ENCODE measurements at places on chromosomes 1 and 21.

DNA sequence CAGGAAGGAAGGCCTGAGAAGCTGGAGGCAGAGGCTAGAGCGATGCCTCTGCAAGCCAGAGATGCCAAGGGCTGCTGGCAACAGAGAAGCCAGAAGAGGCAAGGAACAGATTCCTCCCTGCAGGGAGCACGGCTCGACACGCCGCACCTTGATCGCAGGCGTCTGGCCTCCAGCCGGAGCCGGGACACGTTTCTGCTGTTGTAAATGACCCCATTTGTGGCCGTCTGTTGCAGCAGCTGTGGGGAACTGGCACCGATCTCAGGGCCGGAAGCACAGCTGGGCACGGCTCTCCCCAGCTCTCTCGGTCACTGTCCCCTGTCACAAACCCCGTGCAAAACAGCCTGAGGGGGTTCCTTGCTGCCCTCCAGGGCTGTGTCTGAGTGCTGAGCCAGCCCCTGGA, 59.6 kb downstream of the SIK1 start:
- DNase-seq, result no peak

- no peak for DNase-seq
Measured at GRCh38 chr1:163561580-163562295, 240.0 kb downstream of the NUF2 start.

GRCh38 chr1:26020941-26021646, 481 bp upstream of the EXTL1 start:
- DNase-seq, result no peak

DNA sequence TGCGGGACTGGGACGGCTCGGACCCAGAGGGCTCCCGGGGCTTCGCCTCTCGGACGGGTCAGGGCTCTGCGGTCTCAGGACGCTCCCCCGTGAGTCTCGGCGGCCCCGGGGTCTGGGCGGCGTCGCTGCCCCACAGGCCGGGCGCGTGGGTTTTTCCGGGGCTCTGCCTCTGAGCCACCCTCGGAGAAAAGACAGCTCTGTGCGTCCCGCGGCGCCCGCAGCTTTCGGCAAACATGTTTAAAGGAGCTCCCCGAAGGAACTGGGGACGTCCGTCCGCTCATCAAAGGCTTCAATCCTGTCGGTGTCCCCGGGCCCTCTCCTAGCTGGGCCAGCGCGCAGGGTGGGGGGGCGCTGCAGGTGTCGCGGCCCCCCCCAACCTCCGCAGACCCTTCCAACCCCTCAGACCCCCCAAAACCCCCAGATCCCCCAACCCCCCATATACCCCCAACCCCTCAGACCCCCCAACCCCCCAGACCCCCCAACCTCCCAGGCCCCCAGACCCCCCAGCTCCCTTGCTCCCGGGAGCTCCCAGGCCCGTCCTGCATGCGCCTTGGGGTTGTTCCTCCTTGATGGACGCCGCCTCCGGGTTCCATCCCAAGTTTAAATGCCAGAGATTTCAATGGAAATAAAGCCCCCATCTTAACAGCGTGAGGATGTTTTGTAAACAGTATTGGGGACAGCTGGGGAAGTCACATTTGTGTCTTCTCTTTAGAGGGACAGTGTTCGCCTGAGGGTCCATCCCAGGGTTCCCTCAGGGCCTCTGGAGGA, 996 bp upstream of the C1orf159 start:
- no peak for DNase-seq

- DNase-seq, result no peak
Measured at GRCh38 chr1:218850367-218850766, 323.3 kb upstream of the LYPLAL1 start.

- no peak for DNase-seq
Measured at GRCh38 chr1:30984165-30984889, 75.8 kb upstream of the SDC3 start.

Measured in cortex of kidney (tissue), 1 donor.